ENCODE measurements at places on chromosomes 2 and 18.

DNA sequence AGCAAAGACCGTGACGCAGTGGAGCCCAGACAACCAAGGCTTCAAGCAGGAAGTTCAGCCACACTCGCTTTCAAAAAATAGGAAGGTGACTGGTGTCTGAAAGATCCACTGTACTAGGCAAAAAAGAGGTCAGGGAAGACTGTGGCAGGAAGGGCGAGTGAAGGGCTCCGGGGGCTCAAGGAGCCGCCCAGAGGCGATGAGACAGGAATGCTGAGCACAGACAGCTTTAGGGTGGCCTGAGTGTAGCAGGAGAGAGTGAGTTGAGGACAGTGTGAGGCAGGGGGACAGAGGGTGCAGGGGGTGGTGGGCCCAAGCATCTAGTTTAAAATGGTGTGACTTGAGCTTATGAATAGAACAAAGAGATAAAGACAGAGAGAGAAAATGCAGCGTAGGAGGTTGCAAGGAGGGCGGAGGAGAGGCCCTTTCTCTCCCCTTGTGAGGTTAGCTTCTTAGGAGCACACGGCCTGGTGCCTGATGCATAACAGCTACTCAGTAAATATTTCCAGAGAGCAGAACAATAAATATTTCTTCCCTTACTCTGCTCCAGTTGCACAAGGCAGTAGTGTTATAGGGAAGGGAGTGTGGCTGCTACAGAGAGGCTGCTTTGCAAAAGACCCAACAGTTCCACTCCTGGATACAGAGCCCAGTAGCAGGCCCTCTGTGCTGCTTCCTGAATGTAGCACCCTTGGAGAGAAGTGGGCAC, 789.7 kb upstream of the RAB6C start:
- DNase-seq = no peak
- H3K36me3 ChIP-seq = no peaks in the 10 kb centered on the region
- peaks cover 47% of the 10 kb centered on the region for H3K4me1 ChIP-seq
- no peak overlapping the region for H3K27ac ChIP-seq
- no peaks in the 10 kb centered on the region for H3K27me3 ChIP-seq
- H3K4me3 ChIP-seq = no peak overlapping the region

DNA sequence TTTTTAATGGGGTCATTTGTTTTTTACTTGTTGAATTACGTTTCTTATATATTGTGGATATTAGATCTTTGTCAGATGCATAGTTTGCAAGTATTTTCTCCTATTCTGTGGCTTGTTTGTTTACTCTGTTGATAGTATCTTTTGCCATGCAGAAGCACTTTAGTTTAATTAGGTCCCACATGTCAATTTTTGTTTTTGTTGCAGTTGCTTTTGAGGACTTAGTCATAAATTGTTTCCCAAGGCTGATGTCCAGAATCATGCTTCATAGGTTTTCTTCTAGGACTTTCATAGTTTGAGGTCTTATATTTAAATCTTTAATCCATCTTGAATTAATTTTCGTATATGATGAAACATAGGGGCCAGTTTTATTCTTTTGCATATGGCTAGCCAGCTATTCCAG, 13.2 kb downstream of the PIKFYVE start:
- H3K27ac ChIP-seq = no peak overlapping the region
- no peaks in the 10 kb centered on the region for H3K27me3 ChIP-seq
- peaks cover 14% of the 10 kb centered on the region for H3K4me1 ChIP-seq
- H3K4me3 ChIP-seq = no peak overlapping the region
- no peak for DNase-seq
- no peaks in the 10 kb centered on the region for H3K36me3 ChIP-seq

DNA sequence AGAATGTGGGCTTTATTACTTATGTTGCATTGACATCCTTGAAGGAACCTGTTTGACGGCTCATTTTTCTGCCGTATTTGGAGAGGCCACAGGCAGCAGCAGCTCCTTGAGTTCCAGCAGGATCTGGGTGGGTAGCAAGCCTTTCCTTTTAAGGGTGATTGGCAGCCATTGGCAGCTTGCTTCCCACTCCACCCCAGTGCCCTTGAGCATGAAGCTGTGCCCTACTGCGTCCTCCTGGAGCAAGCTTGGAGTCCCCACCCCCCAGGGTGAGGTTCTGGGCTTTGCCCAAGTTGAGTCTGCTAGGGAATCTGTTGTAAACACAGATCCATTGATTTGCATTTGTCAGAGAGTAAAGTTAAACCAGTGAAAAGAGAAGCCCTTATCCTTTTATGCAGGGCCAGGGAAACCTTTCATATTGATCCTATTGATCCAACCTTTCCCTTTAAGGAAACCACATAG, 9.2 kb downstream of the ONECUT2 start:
- no peak for DNase-seq
- no peak overlapping the region for H3K27ac ChIP-seq
- H3K36me3 ChIP-seq = no peaks in the 10 kb centered on the region

GRCh38 chr2:128379021-128380015, 60.6 kb upstream of the HS6ST1 start:
- H3K4me1 ChIP-seq = peaks cover 31% of the 10 kb centered on the region
- H3K27me3 ChIP-seq = no peaks in the 10 kb centered on the region
- no peaks in the 10 kb centered on the region for H3K36me3 ChIP-seq

DNA sequence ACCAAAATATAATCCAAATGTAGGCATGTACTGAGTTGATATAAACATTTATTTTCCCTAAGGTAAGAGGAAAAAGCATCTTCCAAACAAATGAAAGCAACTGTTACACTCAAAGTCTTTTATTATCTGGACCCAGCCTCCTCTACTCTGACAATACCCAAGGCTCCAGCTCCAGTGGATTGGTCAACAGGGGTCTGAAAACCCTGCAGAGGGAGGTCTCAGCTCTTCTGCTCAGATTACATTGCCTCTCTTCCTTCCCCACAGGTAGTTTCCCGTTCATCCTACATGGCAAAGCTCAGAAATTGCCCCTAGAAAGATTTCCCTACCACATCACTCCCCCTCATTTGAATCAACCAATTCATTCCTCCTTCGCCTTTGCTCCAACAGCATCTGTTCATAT, 457.0 kb downstream of the METTL4 start:
- H3K4me3 ChIP-seq = no peak overlapping the region
- no peaks in the 10 kb centered on the region for H3K4me1 ChIP-seq
- H3K27ac ChIP-seq = no peak overlapping the region
- H3K27me3 ChIP-seq = no peaks in the 10 kb centered on the region

DNA sequence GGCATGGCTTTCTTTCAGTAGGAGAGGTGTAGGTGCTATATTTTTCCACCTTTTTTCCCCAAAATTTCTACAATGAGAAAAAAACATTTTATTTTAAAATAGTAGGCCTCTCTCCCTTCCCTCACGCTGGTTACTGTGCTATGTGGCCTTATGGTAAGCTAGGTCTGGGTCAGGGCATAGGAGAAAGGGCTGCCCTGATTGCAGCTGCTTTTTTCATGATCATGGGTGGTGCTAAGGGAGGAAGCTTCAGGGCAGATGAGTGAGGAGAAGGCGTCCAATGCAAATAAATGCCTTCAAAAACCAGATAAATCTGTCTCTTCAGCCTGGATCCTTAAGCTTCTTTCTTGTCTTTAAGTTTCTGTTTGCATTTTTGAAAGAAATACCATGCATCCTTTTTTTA, 246.4 kb downstream of the ALPK2 start:
- no peak for DNase-seq
- H3K27me3 ChIP-seq = no peaks in the 10 kb centered on the region
- H3K36me3 ChIP-seq = peaks cover 22% of the 10 kb centered on the region
- H3K4me3 ChIP-seq = no peak overlapping the region
- H3K4me1 ChIP-seq = peaks cover 2% of the 10 kb centered on the region

- H3K36me3 ChIP-seq = no peaks in the 10 kb centered on the region
- H3K27ac ChIP-seq = no peak overlapping the region
- H3K4me1 ChIP-seq = no peaks in the 10 kb centered on the region
- no peak overlapping the region for H3K4me3 ChIP-seq
These were observed 53.7 kb upstream of the ST8SIA5 start for GRCh38 chr18:46810481-46811000.

- no peak for DNase-seq
- no peaks in the 10 kb centered on the region for H3K4me1 ChIP-seq
- no peaks in the 10 kb centered on the region for H3K27me3 ChIP-seq
- H3K36me3 ChIP-seq = no peaks in the 10 kb centered on the region
- H3K27ac ChIP-seq = no peak overlapping the region
- no peak overlapping the region for H3K4me3 ChIP-seq
These were observed 55.5 kb upstream of the ST6GAL2 start for GRCh38 chr2:106941372-106941993.

GRCh38 chr2:135641156-135642068, 100.2 kb upstream of the UBXN4 start:
- no peak for DNase-seq
- H3K4me1 ChIP-seq = no peaks in the 10 kb centered on the region
- no peak overlapping the region for H3K4me3 ChIP-seq
- no peak overlapping the region for H3K27ac ChIP-seq
- no peaks in the 10 kb centered on the region for H3K36me3 ChIP-seq
- no peaks in the 10 kb centered on the region for H3K27me3 ChIP-seq

- H3K36me3 ChIP-seq = no peaks in the 10 kb centered on the region
- DNase-seq = no peak
- H3K27ac ChIP-seq = no peak overlapping the region
- no peaks in the 10 kb centered on the region for H3K4me1 ChIP-seq
These were observed 18.4 kb downstream of the ABI2 start for GRCh38 chr2:203346612-203347011.

DNA sequence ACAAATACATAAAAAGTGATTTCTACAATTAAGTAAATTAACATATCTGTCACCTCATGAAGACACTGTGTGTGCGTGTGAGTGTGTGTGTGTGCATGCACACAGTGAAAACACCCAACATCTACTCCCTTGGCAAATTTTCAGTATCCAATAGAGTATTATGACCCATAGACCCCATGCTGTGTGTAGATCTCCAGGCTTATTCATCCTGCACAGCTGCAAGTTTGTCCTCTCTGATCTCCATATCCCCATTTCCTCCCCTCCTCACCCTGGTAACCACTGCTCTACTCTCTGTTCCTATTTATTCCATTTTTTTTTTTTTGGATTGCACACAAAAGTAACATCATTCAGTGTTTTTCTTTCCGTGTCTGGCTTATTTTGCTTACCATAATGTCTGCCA, 391.0 kb downstream of the SOX11 start:
- no peak for DNase-seq
- no peak overlapping the region for H3K27ac ChIP-seq
- H3K4me3 ChIP-seq = no peak overlapping the region

GRCh38 chr2:115910270-115910669, 1467.8 kb downstream of the DPP10 start:
- no peak overlapping the region for H3K27ac ChIP-seq
- H3K4me3 ChIP-seq = no peak overlapping the region
- no peak for DNase-seq
- no peaks in the 10 kb centered on the region for H3K36me3 ChIP-seq
- no peaks in the 10 kb centered on the region for H3K27me3 ChIP-seq

DNA sequence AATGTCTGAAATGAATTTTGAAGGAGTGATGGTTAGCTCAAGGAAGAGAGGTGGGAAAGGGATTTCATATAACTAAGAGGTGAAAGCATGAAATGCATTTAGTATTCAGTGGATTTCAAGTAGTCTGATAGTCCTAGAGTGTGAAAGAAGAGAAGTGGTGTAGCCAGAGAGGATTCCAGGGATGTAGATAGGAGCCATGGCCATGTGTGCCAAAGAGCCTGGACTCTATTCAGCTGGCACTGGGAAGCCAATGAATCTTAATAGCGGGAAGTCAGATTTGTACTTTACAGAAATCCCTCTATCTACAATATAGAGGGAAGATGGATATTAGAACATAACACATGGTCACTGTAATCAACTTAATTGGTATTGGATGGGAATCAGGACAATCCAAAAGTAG, 8.3 kb upstream of the BOLL start:
- H3K4me1 ChIP-seq = no peaks in the 10 kb centered on the region
- H3K4me3 ChIP-seq = no peak overlapping the region
- no peaks in the 10 kb centered on the region for H3K36me3 ChIP-seq
- no peak for DNase-seq
- no peaks in the 10 kb centered on the region for H3K27me3 ChIP-seq

DNA sequence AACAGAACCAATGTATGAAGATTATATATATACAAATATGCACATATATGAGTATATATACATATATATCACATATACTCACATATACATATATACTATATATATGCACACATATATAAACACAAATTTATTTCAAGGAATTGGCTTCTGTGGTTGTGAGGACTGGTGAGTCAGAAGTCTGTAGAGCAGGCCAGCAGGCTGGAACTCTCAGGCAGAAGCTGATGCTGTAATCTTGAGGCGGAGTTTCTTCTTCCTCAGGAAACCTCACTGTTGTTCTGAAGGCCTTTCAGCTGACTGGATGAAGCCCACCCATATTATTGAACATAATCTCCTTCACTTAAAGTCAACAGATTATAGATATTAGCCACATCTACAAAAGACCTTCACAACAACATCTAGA, 143.9 kb upstream of the CREB1 start:
- no peak overlapping the region for H3K27ac ChIP-seq
- H3K36me3 ChIP-seq = no peaks in the 10 kb centered on the region
- no peak overlapping the region for H3K4me3 ChIP-seq
- no peaks in the 10 kb centered on the region for H3K4me1 ChIP-seq
- no peaks in the 10 kb centered on the region for H3K27me3 ChIP-seq

- H3K36me3 ChIP-seq = no peaks in the 10 kb centered on the region
- H3K27me3 ChIP-seq = no peaks in the 10 kb centered on the region
- peak overlapping the region; percentile 93 for H3K27ac ChIP-seq
- H3K4me3 ChIP-seq = peak overlapping the region; percentile 60
These were observed 914 bp upstream of the IWS1 start for GRCh38 chr2:127527001-127527804.

DNA sequence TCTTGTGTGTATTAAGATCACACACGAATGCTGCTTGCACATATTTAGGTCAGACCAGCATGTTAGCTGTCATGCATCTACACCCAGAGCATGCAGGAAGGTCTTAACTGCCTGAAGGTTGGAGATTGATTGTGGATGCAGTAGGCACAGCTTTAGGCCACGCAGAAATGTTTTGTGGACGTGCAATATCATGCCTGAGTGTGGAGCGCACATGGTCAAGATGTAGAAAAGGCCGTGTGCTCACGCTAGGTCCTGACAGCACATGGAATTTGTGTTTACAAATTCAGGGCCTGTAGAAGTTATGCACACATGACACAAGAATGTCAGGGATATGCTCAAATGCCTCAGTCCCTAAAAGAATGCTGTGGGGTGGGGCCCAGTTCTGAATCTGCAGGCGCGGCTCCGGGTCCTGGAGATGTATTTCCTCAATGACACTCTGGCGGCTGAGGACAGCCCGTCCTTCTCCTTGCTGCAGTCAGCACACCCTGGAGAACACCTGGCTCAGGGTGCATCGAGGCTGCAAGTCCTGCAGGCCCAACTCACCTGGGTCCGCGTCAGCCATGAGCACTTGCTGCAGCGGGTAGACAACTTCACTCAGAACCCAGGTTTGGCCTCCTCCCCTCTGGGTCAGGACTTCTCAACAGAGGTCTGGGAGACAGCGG, 27.9 kb downstream of the MARCO start:
- H3K27ac ChIP-seq = no peak overlapping the region
- H3K27me3 ChIP-seq = no peaks in the 10 kb centered on the region
- no peak for DNase-seq
- no peak overlapping the region for H3K4me3 ChIP-seq

DNA sequence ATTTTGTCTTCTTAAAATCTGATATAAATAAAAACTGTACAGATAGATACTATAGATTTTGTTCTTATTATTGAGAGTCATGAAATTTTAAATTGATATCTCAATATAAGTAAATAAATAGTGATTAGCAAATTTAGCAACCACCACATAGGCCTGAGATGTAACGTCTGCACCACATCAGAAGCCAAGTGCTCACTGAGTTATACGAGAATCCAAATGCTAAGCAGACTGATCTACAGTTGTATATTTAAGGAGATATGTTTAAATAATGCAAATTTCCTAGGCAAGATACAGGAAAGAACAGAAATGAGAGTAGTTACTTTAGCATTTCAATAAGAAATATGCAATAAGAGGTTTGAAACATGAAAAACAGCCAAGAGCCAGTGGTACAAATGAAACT, 85.2 kb upstream of the UNC80 start:
- no peak for DNase-seq
- H3K4me1 ChIP-seq = no peaks in the 10 kb centered on the region
- H3K27me3 ChIP-seq = no peaks in the 10 kb centered on the region
- no peak overlapping the region for H3K4me3 ChIP-seq
- no peak overlapping the region for H3K27ac ChIP-seq
